NCI-H1105 (cell line): ENCODE measurements at places on chromosomes 7 and 10.

GRCh38 chr10:118092209-118092608 lies 45.5 kb upstream of the RAB11FIP2 start:
- DNase-seq = no peak

GRCh38 chr7:15854841-15855524 lies 168.5 kb upstream of the MEOX2 start:
- DNase-seq = no peak

- DNase-seq = no peak
These were observed 511.0 kb upstream of the PCDH15 start for GRCh38 chr10:55311848-55312635.

- DNase-seq = no peak
These were observed 92.9 kb downstream of the AHR start for GRCh38 chr7:17391366-17391765.

DNA sequence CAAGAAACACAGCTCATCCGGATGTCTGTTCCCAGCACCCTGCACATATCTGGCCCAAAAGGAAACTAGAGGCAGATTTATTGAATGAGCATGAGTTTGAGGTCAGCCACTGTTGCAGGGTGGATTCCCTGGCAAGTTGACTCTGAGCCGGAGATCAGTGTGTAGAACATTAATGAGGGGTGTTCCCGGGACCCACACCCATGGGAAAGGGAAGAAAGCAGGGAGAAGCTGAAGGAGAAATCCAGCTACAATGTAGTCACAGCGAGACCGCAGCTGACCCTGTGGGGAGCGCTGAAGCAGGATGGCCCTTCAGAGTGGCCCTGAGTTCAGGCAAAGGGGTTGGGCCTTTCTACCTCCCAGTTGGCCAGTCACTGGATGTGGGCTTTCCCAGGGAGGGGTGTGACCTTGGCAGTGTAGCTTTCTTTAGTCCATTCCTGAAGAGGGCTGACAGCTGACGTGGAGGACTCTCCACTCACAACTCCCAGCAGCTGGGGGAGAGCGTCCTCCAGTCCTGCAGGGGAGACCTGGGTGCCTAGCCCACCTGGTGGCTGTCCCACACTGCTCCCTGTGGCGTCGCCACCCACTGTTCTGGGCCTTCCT lies 324.2 kb upstream of the ZMIZ1 start:
- DNase-seq = no peak

DNA sequence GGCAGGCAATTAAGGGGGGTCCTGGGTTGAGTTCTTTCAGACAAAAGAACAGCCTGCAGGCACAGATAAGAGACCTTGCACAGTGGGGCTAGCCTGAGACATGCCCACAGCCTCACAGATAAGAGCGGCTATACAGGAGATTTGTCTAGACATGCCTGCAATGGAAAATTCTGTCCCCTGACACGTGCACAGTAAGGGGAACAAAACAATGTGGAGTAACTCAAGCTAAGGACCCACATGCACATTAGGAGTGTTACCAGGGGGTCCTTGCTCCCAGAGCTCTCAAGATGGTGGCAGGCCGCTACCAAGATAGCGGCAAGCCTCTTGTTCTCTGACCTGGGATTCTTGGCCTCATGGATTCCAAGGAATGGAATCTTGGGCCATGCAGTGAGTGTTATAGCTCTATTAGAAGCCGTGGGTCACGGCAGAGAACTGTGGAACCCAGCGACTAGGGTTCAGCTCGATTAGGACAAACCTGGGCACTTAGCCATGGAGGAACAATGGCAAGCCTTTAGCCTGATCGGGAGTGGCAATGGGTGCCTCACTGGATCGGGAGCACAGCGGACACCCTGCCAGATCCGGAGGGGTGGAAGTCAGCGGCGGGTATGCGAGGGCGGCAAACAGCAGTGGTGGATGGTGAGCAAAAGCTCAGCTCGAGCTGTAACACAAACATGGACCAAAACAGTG lies 196.9 kb downstream of the CCSER2 start:
- DNase-seq = no peak

- DNase-seq = no peak
These were observed 511.0 kb upstream of the COBL start for GRCh38 chr7:51827631-51828030.

DNA sequence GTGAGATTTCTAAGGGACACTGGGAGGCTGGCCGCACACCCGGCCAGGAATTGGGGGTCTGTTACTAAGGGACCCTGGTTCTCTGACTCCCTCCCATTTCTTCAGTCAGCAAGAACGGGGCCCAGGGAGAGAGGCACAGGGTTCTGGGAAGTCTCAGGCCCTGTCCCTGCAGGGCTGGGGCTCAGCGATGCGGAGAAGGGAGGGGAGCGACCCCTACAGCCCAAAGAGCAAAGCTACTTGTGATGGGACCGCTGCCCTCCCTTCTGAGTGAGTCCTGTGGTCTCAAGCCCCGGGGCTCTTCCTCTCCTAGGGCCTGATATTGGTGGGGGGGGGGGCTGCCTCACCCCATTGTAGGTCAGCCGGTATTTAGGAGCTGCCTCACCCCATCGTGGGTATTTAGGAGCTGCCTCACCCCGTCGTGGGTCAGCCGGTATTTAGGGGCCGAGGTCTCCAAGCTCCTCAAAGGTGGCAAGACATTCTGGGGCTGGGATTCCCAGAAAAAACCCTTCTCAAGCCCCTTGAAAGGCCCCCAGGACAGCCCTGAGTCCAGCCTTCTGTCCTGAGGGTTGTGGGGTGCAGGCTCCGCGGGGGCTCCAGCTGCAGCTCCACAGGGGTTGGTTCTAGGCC lies 16.9 kb upstream of the NKX6-2 start:
- DNase-seq = no peak
